DMS153 (cell line): ENCODE measurements at places on chromosomes 1 and 21.

DNA sequence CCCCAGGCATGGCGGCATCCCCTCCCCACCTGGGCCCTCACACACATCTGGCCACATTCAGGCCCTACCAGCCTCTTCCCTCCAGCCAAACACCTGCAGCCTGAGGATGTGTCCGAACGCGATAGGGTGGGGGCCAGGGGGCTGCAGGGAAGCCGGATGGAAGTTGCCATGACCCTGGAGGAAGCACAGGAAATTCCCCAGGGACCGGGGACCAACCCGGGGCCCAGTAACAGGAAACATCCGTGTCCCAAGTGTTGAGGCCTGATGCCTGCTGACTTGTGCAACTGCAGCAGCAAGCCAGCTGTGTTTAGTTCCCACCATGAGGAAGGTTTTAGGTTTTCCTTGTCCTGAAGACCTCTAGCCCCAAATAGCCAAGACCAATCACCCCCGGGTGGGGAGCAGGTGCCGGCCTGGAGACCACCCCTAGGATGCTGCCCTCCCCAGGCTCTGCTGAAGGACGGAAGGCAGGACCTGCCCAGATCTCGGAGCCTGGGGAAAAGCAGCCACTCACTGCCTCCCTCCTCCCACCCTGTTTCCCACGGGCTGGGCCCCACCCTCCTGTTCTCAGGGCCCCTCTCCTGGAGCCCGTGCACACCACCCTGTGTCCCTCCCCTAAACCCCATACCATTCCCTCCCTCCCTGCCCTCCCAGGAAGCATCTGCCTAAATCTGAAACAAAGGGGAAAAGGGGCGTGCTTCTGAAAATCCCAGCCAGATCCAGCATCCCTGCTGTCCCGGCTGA is 29.8 kb downstream of the MEGF6 start:
- DNase-seq = no peak

DNA sequence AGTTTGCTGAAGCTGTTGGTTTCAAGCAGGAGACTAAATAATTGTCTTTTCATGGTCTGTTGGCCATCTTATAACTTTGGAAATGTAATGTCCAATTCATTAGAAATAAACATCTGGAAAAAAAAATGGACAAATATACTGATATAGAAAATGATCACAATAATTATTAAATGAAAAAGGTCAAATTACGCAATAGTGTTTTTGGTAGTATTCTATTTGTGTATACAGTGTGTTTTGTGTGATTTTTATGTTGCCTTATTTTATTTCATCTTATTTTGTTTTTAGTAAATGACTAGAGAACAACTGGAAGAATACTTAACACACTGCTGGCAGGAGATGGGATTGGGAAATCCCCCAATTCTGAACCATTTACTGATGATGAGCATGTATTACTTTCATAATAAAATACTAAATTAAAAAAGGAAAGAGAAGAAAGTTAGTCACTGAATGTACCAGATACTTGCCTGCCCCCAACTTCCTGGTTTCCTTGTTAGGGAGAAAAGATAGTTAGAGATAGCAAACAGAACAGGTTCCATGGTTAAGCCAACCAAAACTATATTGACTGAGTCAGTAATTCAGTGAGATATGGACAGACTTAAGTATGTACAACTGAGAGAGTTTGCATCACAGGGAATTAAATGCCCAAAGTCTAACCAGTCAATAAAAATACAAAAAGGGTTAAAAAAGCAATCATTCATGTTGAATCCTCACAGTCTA is 24.0 kb upstream of the SAMD13 start:
- DNase-seq = no peak

DNA sequence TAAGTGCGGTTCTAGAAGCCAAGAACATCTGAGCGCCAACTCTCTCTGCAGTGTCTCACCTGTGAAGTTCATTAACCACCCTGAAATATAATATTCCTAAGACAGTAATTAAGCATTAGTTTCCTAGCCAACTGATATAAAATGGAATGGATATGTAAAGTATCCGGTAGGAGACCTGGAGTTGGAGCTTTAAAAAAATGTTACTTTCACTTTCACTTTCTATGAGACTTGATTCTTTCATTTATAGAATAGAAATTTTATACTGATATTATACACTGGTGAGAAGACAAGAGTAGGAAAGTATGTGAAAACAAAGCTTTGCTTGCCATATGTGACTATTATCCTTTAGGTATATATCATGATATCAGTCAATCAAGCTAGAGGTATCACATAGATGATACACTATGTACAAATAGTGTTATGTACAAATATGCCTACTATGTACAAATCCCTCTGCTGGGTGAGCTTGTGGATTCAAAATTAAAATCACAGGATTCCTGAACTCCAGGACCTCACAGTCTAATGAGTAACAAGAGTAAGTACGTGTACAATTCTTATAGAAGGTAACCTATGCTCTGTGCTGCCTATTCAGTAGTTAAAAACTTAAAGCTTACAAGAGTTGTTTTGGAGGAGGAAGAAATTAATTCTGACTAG is 934.2 kb downstream of the TTLL7 start:
- DNase-seq = no peak

DNA sequence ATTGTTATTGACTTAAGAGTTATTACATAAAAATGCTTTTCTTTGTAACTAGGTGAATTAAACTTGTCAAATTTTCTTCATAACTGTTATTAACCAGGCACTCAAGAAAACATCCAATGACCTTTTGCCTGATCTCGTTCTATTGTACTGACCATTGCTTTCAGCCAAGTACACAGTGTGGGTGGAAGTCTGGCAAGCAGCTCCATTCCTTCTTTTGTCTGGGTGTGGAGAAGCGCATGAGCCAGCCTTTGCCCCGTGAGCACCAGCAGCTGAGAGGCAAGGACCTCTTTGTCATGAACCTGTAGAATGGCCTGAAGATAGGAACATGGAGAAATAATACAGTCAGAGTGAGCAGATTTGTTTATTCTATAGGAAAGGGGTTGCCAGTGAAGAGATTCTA is 57.5 kb downstream of the IARS2 start:
- DNase-seq = no peak
